ENCODE measurements at places on chromosomes 12 and 14.

GRCh38 chr14:39956372-39956771 lies 524.1 kb upstream of the FBXO33 start:
- peak; percentile 9 for DNase-seq

GRCh38 chr14:95227279-95227860 lies 70.0 kb upstream of the DICER1 start:
- DNase-seq: no peak

- no peak for DNase-seq
Measured at GRCh38 chr12:55637467-55637866, 775 bp downstream of the OR10P1 start.

DNA sequence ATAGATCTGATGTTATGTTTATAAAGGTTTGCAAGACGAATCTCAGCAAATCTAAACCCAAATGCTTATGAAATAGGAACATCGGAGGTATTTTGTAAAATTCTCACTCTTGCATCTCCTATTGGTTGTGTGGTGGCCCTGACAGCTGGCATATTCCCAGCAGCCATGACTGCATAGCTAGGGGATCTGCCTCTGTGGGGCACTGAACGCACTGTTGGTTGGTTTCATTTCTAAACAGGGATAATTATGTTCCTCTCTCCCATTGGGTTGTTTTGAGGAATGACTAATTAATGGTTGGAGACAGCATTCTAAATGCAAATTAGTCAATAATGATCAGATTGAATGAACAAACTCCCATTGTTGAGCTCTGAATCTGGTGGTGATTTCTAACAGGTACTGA lies 2.7 kb upstream of the BEST3 start:
- no peak for DNase-seq

GRCh38 chr14:56136571-56137452 lies 18.6 kb downstream of the PELI2 start:
- DNase-seq: no peak

DNA sequence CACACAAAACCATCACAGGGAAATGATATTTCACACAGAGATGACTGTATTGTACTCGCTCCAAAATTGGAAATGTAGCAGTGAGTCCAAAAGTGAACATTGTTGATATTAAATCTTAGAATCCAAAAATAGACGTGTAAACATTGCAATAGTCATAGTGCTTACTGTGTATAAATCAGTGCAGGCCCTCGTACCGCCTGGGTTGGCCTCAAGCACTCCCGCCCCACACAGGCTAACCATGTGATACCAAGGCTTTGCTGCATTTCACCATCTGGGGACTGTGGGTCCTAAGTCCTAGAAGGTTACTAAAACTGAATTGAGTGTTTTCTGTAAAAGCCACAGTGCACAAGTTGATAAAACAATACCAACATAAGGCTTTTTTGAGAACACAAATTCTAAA lies 107.3 kb downstream of the PPP2R5E start:
- DNase-seq: no peak

DNA sequence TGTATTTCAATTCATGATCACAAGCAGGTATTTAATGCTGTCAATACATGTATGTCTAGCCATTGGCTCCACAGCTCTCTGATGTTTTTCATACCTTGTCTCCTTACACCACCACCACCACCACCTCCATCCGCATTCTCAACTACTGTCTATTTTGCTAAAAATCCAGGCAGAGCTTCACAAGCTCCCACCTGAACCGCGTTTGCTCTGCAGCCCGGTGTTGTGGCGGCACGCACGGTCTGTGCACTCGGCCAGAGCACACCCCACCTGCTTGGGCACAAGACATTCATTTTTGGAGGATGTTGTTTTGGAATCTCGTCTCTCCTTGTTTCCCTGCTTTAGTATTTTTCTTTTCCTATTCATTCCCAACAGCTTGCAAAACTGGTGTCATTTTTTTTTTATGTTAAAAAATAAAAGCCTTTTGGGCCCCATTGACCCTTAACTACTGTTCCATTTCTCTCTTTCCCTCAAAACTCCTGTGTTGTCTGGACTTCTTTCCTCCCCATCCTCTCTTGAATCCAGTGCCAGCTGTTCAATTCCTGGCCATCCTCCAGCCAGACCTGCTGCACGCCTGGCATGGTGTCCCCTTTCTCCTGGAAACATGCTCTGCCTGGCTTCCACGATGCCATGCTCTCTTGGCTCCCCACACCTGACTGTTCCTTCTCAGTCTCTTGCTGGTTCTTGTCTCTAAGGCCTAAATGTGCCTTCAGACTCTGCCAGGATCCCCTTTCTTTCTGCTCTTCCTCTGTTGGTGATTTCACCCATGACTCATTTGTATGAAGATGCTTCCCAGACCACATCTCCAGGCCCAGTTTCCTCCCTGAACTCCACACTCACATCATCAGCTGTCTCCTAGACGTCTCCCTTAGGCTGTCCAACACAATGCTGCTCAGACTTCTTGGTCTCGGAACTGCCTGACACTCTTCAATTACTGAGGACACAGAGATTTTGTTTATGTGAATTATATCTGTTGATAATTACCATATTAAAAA lies 37.9 kb downstream of the PIWIL1 start:
- no peak for DNase-seq

- DNase-seq: no peak
Measured at GRCh38 chr12:6375269-6376078, at the start of gene SCNN1A. SCNN1A (minus strand) TSS chr12:6375563; CDS start chr12:6374783, 780 bp downstream.

- DNase-seq: no peak
Measured at GRCh38 chr12:212415-212714, 1.6 kb downstream of the SLC6A12 start.

- DNase-seq: no peak
Measured at GRCh38 chr12:43008953-43009845, 419.7 kb upstream of the PRICKLE1 start.

- DNase-seq: no peak
Measured at GRCh38 chr12:26744697-26745440, 88.1 kb downstream of the ITPR2 start.

GRCh38 chr12:55729819-55730818 lies 1.3 kb upstream of the CD63 start:
- no peak for DNase-seq

DNA sequence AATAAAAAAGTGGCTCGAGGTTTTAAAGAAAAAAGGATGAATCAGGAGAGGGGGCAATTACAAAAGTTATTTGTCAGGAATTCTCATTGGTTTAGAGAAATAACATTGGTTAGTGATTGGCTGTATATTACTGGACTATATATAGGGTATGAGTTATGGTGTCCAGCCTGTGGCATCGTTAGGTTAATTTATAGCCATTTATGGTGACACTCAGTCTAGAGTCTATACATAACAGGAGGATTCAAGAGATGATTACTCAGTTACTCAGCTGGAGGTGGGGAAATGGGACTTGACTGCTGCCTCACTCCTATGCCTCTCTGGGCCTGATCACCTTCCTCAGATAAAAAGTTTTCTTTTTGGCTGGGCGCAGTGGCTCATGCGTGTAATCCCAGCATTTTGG lies 25.6 kb upstream of the NFYB start:
- DNase-seq: no peak

GRCh38 chr12:107526555-107527180 lies 158.9 kb upstream of the PWP1 start:
- DNase-seq: no peak
